Cardiac fibroblast (primary cell): ENCODE measurements at places on chromosomes 7 and 10.

GRCh38 chr10:79316671-79317431 is 30.4 kb upstream of the PPIF start:
- no peak for DNase-seq

GRCh38 chr7:31249671-31250070 is 90.9 kb downstream of the NEUROD6 start:
- DNase-seq, result no peak

DNA sequence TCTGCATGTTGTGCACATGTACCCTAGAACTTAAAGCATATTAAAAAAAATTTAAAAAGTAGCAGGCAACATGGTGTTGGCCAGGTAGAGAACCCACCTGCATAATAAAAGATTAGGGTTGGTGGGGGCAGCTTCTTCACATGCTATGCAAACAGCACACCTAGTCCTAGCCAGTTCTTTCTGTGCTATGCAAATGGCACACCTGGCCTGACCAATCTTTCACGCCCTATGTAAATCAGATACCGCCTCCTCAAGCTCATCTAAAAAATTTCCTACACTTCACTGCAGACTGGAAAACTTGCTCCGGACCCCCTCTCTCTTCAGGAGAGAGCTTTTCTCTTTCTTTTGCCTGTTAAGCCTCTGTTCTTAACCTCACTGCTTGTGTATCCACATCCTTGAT is 14.5 kb upstream of the PIP start:
- no peak for DNase-seq

- no peak for DNase-seq
Observed at GRCh38 chr7:139340808-139341057, 404 bp upstream of the FMC1 start.

DNA sequence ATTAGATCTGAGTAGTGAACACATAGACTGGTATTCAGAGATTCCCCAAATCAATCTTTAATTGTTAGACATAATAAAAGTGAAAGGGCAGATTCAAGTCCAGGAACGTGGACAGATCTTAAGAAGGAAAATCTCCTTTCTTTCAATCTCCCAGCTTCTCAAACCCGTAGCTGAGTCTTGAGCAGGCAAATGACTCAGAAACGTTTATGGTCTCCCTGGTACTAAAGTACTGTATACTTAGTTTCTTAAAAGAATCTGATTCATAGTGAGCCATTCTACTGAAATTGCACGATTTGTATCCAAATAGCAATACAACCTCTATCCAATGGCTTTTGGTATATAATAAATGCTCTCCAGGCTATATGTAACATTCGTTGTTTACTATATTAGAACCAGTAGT is 140.4 kb upstream of the RHEB start:
- DNase-seq, result no peak

GRCh38 chr7:114085592-114086501 is 167.0 kb upstream of the PPP1R3A start:
- DNase-seq, result peak; percentile 79

GRCh38 chr10:22252224-22252800 is 34.5 kb upstream of the EBLN1 start:
- peak; percentile 52 for DNase-seq

DNA sequence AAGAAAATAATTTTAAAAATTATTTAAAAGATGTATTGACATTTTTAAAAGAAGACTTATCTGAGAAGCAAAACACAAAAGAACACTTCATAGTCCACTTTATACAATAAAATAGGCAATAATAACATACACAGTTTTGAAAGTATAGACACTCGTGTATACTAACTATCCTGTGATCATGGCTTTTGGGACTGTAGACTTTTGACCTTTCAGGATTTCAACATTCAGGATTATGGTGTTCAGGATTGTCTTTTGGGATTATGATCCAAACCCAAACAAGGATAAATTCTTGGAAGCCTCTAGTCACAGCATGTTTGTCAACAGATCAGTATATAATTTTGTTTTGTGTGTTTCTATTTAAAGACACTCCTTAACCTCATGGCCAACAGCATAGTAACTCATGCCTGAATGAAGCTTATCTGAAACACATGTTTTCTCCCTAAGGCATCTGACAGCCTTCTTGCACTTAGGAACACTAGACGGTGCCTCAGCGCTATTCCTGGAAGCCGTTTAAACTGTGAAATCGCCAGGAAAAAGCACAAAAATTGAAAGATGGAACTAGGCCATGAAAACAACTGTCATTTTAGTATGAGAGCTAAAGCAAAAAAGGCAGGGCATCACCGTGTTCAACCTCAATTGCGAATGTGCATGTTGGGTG is 29.9 kb downstream of the GSAP start:
- DNase-seq, result peak; percentile 56

GRCh38 chr7:132251327-132251659 is 325.0 kb downstream of the PLXNA4 start:
- no peak for DNase-seq

DNA sequence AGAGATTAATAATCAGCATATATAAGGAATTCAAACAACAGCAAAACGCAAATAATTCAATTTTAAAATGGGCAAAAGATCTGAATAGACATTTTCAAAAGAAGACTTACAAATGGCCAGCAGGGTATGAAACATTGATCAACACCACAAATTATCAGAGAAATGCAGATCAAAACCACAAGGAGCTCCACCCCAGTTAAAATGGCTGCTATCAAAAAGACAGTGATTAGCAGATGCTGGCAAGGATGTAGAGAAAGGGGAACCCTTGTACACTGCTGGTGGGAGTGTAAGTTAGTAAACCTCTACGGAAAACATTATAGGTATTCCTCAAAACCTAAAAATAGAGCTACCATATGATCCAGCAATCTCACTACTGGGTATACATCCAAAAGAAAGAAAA is 128.0 kb upstream of the CACUL1 start:
- no peak for DNase-seq

DNA sequence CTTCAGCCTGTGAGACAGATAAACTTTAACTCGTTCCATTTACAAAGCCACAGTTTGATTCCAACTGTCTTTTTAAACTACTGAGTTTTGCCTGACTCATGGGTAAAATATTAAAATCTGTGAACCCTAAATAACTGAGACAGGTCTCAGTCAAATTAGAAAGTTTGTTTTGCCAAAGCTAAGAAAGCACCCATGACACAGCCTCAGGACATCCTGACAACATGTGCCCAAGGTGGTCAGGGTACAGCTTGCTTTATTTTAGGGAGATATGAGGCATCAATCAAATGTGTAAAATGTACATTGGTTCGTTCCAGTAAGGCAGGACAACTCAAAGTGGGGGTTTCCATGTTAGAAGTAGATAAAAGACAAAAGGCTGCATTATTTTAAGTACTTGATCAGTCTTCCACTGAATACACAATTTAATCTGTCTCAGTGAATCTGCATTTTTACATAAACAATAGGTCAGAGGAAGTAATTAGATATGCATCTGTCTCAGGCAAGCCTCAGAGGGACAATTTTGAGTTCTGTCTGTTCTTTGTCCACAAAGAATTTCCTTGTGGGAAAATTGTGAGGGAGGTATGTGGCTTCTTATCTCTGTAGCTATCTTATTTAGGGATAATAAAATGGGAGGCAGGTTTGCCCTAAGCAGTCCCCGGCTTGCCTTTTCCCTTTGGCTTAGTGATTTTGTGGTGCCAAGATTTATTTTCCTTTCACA is 11.0 kb upstream of the PIP start:
- DNase-seq, result peak; percentile 4

DNA sequence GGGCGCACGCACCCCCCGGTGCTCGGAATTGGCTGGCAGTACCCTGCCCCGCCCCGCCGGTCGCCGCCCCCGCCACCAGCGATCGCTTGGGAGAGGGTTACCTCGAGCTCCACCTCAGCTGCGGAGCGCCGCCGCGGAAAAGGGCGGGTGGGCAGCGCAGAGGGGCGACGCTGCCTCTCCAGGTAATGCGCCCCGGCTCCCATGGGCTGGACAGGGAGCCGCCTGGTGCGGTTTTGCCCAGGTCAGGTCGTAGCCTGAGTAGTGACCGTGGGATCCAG is 1.3 kb downstream of the PFKFB3 start:
- DNase-seq, result no peak

- peak; percentile 45 for DNase-seq
Observed at GRCh38 chr7:6382817-6383216, 64.9 kb downstream of the DAGLB start.

- peak; percentile 76 for DNase-seq
Observed at GRCh38 chr7:77866786-77867536, 68.4 kb downstream of the PHTF2 start.

GRCh38 chr10:132355297-132355696 is 23.3 kb downstream of the LRRC27 start:
- no peak for DNase-seq

DNA sequence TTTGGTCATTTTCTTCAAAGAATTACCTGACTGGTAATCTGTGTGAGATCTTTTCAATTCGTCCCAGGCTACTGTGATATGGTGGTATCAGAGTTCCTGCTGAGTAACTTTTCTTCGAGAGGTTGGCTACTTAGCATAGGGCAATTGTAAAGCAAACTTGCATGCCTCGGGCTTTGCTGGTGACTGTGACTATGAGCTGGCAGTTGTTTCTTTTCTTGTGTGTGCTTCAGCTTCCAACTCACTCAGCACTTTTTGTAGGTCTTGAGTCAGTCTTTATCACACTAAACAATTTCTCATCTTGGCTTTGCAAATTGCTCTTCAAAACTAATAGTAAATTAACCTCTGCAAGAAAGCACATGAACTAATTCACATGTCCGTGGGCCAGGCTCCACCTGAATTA is 44.3 kb downstream of the PRR15 start:
- peak; percentile 75 for DNase-seq
